ENCODE measurements at places on chromosomes 7 and 10.

GRCh38 chr10:102869258-102870198 lies at the start of gene AS3MT:
AS3MT (plus strand) TSS chr10:102869470; CDS start chr10:102869593, 123 bp downstream.
- no peak for DNase-seq

GRCh38 chr10:110167149-110167548 lies 40.3 kb upstream of the MXI1 start:
- no peak for DNase-seq

GRCh38 chr7:96219378-96220130 lies 102.3 kb downstream of the SLC25A13 start:
- no peak for DNase-seq

DNA sequence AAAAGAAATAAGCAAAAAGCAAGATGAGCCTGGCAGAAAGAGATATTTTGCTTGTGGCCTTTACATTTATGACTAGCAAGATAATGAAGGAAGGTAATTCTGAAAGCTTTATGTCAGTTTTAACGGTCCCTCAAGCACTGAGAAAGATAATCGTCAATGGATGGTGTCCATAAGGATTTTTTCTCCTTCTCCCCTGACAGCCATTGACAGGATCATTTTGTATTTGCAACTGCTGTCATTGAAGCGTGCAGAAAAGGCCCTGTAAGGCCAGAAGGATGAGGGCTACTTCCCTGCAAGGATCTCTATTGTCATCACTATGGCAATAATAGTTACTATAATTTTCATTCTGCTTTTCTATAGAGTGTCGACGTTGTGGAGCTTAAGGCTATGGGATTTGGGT lies 994 bp upstream of the LRGUK start:
- no peak for DNase-seq

GRCh38 chr10:3729397-3729976 lies 55.5 kb downstream of the KLF6 start:
- DNase-seq: no peak

GRCh38 chr7:32293833-32294232 lies 196.3 kb downstream of the LSM5 start:
- no peak for DNase-seq

DNA sequence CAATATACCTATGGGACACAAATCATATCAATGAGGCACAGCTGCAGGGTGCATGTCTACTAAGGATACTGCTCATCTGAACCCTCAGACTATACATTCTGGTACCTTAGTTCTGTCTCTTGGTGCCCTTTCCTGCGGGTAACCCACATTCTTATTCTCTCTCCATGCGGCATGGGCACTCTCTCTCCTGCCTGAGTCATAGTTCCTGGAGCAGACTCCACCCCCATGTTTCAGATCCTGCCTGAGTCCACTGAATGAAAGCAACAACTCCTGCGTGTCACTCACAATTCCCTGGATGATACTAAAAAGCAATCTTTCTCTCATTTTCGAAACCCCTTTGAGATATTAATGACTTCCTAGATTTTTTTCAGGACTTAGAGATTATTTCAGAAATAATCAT lies 653.1 kb upstream of the C7orf33 start:
- no peak for DNase-seq

- no peak for DNase-seq
Measured at GRCh38 chr7:143929224-143929920, 5.7 kb upstream of the OR2F2 start.

DNA sequence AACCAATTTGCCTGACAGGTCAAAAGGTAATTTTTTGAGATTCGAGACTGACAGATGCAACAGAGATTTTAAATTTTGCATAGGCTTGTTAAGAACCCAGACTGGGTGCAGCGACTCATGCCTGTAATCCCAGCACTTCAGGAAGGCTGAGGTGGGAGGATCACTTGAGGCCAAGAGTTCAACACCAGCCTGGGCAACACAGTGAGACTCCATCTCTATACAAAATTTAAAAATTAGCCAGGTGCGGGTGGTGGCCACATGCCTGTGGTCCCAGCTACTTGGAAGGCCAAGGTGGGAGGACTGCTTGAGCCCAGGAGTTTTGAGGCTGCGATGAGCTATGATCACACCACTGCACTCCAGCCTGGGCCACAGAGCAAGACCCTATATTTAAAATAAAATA lies 34.6 kb downstream of the AMZ1 start:
- DNase-seq: no peak

GRCh38 chr7:155836216-155837125 lies 24.2 kb upstream of the SHH start:
- DNase-seq: no peak

DNA sequence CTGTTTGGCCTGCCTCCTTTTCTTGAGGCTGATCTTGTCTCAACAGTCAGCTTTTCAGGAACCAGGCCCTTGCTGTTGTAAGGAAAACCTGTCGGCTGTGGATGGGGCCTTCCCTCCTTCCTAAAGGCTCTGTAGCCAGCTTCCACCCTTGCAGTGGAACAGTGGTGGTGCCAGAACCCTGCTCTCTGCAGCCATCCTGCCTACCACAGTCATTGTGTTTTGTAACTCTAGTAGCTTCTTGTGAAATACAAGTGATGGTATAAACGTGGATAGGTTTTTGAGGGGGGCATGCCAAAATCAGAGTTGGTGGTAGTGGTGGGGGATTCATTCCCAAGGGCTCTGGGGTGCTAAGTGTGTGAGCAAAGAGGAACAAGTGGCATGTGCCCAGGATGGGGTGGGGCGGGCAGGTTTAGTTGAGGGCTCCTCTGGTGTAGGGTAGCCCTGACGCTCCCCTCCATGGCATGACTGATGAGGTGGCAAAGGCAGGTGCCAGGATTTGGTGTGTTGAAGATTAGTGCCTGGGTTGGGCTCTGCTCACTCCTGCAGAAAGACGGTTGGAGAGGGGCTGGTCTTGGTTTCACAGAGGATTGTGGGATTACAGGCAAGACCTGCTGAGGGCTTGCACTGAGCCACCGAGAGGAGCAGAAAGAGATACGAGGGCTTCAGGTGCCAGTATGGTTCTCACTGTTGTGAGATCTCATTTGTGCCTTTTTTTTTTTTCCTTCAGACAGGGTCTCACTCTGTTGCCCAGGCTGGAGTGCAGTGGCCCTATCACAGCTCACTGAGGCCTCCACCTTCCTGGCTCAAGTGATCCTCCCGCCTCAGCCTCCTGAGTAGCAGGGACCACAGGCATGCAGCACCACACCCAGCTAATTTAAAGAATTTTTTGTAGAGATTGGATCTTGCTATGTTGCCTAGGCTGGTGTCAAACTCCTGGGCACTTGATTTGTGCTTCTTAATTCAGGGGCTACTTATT lies 7.4 kb downstream of the TSPAN14 start:
- DNase-seq: no peak

- DNase-seq: no peak
Measured at GRCh38 chr10:60677531-60678129, 100.6 kb upstream of the CDK1 start.

GRCh38 chr10:97542169-97543024 lies 30.2 kb upstream of the ANKRD2 start:
- DNase-seq: no peak

DNA sequence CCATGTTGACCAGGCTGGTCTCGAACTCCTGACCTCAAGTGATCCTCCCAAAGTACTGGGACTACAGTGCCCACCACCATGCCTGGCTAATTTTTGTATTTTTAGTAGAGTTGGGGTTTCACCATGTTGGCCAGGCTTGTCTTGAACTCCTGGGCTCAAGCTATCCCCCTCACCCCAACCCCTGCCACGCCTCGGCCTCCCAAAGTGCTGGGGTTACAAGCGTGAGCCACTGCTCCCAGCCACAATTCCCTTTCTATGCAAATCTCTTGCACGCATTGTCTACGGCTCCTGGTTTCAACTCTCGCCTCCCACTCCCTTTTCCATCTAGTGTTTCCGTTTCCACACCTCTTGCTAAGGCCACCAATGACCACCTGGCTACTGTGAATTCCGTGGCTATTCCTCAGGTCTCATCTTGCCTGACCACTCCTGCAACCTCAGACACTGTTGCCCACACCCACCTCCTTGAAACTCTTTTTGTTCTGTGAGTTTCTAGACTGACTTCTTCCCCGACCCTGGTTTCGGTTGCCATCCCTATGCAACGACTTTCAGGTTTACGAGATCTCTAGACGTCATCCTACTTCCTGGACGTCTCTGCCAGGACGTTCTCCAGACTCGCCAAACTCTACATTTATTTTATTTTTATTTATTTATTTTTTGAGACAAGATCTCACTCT lies 3.4 kb downstream of the CLDN3 start:
- DNase-seq: no peak

- DNase-seq: no peak
Measured at GRCh38 chr10:50635286-50635685, 11.5 kb upstream of the SGMS1 start.

- DNase-seq: no peak
Measured at GRCh38 chr10:69222157-69223027, 2.3 kb downstream of the HKDC1 start.

DNA sequence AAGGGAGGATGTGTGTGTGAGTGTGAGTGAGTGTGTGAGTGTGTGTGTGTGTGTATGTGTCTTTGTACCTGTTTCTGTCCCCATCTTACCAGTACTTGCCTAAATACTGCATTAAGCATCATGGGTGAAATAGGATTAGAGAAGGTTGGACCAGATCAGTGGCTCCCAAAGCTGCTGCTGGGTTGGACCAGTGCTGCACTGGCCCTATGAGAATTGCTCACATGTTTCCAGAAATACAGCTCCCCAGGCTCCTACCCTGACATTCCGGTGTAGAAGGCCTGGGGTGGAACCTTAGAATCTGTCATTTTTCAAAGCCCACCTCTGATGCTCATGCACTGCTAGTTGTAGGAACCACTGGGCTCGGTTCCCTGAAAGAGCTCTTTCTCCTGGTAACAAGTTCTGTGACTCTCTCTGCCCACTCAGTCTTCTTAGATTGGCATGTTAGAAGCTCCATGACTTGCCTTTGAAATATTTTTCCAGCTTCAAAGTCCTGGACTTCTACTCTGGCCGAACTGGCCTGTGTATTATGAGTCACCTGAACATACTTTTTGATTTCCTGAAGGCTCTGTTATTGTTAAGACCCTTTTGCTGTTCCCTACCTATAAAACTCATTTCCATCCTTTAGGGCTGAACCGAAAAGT lies 224.7 kb downstream of the CUX1 start:
- DNase-seq: no peak

GRCh38 chr7:90923541-90923997 lies 327.4 kb downstream of the CDK14 start:
- no peak for DNase-seq

Data from NCI-H2081 treated with DMSO at 0.1 percent for 48 hours (cell line).